Left lung (tissue), 14 donors: ENCODE measurements at places on chromosomes 2 and 18. TPM values are rescaled to one million over a fixed set of nuclear protein-coding genes. Genes with fewer than 3 reads are reported as not detected.

Gene MYCN
- polyA plus RNA-seq = 18.7 TPM

Gene LYPD6
- polyA plus RNA-seq = 14.0 TPM

Gene ALPP
- not detected for polyA plus RNA-seq

Gene LGALSL
- 99.3 TPM for polyA plus RNA-seq

Gene SUPT7L
- polyA plus RNA-seq = 62.5 TPM

Gene MLPH
- 2.3 TPM for polyA plus RNA-seq

Gene ANKRD29
- 67.7 TPM for polyA plus RNA-seq

Gene TEKT4
- polyA plus RNA-seq = 0.39 TPM

DNA sequence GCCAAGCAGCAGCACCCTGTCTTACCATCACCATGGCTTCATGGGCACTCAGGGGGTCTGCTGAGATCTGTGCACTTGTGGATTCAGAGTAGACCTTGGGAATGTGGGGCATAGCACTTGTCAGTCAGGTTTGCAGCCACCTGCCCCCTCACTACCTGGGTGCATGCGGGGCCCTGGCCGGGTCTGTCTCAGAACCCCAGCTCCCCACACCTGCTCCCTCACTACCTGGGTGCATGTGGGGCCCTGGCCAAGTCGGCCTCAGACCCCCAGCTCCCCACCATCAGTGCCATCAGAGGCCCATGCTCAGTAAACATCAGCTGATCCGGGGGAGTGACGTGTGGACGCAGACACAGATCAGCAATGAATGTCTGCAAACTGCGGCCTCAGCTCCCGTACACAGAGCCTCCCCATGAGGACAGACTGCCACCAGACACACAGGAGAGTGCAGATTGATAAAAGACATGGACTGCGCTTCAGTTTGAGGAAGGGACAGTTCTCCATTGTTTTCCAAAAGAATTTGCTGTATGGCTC is 205.1 kb downstream of the GLI2 start:
- no peak for DNase-seq

GRCh38 chr18:30556112-30556511 is 486.4 kb downstream of the DSC3 start:
- DNase-seq = no peak

- no peak for DNase-seq
These were observed 78.2 kb upstream of the UXS1 start for GRCh38 chr2:106272216-106272807.

DNA sequence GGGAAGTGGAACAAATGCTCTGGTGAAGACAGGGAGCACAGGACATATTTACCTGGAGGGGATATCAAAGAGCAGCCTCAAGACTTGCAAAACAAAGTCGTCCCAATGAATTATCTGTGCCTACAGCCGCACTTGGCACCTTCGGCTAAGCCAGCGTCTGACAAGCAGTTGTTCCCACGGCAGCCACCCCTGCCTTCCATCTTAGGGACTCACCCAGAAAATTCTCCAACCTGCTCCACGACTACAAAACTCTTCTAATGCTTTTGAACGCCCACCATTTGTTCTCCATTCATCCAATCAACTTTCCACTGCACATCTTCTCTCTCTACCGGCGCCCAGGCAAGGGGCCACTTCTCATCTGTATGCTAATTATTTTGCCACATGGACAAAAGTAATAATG is 7.0 kb downstream of the MYT1L start:
- DNase-seq = no peak

DNA sequence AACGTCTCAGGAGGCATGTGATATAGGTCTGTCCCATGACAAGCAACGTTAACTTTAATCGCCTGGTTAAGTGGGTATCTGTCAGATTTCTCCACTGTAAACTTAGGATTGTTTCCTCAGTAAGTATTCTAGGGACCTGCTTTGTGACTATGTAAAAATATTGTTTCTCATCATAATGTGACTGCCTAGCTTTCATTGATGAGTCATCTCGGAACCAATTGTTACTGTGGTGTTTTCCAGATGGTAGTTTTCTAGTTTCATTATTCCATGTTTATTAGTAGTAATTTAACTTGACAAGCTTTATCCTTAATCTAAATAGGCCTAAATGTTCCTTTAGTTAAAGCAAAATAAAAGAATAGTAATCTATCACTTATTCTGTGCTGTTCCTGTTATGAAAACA is 28.2 kb upstream of the GATA6 start:
- DNase-seq = no peak

- no peak for DNase-seq
These were observed 256.8 kb downstream of the NEDD4L start for GRCh38 chr18:58300867-58301266.

DNA sequence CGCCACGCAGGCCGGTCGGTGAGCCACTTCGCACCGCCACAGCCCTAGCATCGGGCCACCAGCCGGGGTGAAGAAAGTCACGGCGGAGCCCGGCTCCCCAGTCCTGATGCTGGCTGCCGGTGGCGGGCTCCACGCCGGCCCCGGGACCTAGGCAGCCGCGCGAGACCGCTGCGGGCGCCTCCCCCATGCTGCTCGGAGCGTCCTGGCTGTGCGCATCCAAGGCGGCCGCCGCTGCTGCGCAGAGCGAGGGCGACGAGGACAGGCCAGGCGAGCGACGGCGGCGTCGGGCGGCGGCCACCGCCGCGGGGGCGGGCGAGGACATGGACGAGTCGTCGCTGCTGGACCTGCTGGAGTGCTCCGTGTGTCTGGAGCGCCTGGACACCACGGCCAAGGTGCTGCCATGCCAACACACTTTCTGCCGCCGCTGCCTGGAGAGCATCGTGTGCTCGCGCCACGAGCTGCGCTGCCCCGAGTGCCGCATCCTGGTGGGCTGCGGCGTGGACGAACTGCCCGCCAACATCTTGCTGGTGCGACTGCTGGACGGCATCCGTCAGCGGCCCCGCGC is 433 bp downstream of the SH3RF3 start:
- DNase-seq = peak; percentile 31

GRCh38 chr18:9824952-9825371 is 60.8 kb upstream of the TXNDC2 start:
- no peak for DNase-seq

DNA sequence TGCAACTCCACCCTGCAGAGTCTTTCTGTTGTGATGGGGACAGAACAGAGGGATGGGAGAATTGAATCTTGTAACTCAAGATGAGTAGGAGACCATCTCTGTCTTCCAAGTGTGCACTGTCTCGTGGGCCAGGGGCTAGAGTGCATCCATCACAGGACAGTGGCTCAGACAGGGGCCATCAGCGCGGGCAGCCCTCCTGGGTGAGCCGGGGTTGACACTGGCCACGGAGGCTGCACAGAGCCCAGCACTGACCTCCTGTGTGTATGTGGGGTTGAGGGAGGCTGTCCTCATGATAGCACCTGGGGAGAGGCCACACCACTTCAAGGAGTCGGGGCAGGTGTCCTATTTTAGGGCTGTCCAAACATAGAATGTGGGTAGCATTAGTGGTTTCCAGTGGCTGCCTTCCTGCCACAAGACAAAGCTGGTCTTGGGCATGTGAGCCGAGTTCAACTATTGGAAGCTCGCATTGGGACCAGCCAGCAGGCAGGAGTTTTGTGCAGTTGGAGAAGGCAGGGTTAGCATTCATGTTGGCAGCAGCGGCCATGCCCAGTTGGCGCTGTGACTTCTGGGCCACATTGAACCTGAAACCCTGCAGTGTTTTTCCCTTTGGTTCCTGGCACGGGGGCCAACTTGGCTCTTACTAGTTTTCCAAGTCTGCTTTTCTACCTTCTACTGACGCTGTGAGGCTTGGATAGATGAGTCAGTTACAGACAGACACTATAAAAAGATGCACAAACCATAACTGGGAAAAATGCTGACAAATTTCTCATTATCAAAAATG is 45.3 kb downstream of the ACOXL start:
- DNase-seq = no peak

DNA sequence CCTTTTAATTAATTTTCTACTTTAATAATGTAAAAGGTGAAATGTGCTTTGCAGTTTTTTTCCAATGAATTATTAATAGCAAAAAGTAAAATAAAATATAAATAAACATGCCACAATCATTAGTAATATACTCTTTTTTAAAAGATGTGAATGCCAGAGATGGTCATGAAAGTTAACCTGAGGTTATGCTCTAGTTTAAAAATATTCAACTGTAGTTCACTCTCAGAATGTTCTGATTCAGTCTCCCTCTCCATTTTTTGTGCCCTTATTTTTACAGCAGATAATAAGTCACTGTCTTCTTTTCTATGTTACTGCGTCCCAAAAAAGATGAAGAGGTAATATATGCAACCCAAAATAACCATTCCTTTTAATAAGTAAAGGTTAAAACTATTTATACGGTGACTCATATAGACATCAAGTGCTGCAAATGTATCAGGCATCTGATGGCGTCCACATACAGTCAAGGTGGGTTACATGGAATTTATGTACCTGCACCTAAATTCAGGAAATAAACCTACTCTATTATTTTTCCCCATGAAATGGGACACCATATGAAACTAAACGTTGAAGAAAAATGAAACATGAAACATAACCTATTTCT is 153.6 kb upstream of the ZNF804A start:
- no peak for DNase-seq

DNA sequence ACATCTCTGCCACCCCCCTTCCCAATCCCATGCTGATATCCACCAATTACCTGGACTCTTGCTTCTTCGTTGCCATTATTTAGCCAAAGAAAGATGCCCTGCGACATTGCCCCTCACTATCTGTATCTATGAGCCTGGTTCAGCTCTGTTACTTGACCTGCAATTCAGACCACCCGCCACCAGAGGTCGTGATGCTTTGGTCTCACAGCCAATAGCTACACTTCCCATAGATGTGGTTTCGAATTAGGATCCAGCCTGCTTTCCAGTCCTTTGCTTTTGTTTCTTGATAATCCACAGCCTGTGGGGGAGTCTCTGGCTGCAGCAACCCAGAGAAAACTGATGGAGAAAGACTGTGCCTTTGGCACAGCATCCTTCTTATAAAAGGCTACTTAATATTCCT is 239.4 kb downstream of the KLHL29 start:
- no peak for DNase-seq

GRCh38 chr2:120774557-120775160 is 39.0 kb downstream of the GLI2 start:
- DNase-seq = no peak

GRCh38 chr2:44772131-44772530 is 169.4 kb upstream of the SIX3 start:
- DNase-seq = no peak

DNA sequence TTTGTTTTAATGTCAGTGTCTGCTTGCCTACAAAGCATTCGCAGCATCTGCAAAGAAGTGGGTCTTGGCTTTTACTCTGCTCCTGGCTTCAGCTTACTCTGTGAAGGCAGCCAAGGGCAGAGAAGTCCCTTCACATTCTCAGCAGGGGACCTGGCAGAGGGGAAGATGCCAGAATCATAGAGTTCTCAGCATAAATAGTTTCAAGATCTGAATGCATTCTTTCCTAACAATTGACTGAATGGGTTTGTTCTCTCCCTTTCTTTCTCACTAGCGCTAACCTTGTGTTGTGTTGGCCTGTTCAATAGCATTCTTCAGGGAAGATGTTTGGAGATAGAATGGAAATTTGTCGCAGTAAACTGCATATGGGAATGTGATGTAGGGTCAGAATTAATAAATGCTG is 106.9 kb downstream of the FARSB start:
- DNase-seq = no peak
